ENCODE measurements at places on chromosomes 6 and 20.

DNA sequence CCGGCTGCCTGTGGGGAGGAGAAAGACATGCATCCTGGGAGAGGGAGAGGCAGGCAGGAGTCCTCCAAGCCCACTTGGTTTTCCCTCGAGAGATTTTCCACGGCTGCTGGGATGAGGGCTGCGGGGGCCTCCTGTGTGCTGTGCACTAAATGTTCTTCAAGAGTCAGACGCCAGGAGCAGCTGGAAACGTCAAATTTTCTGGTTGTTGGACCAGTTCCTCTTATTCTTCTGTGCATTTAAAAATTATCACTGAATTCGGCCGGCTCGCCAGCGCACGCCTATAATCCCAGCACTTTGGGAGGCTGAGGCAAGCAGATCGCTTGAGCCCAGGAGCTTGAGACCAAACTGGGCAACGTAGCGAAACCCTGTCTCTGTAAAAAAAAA is 32.8 kb upstream of the NTSR1 start:
- DNase-seq = no peak

DNA sequence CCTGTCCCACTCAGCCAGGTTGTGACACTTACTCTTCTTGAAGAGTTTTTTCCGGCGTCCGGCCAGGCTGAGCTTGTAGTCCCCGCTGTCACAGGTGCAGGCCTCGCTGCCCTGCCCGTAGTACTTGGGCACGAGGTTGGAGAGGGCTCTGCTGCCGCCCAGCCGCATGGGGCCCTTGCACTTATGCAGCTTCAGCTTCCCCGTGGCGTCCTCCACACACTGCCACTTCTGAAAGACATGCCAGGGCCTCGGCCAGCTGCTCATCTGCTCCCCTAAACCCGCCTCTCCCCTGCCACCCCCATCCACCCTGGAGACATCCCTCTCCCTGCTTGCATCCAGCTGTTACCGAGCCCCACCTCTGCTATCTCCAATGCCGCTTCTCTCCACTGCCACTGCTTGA is 113.1 kb downstream of the SULF2 start:
- no peak for DNase-seq

DNA sequence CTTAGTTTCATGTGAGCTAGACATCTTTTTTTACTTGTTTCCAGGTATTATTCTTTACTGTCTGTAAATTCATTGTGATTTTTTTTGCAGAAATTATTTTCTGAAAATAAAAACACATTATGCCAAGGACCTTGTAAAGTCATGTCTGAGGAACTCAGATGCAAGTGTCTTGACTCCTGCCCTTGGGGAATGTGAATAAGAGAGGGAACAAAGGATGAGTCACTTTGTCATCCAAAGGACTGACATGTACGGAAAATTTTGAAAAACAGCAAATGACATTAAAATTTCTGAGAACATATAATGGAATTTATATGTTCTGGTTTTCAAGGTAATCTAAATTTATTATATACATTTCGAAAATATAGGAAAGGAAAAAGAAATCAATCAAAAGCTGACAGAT is 660.4 kb downstream of the CD109 start:
- DNase-seq = no peak

GRCh38 chr20:5674176-5674660 is 76.0 kb upstream of the SHLD1 start:
- no peak for DNase-seq

DNA sequence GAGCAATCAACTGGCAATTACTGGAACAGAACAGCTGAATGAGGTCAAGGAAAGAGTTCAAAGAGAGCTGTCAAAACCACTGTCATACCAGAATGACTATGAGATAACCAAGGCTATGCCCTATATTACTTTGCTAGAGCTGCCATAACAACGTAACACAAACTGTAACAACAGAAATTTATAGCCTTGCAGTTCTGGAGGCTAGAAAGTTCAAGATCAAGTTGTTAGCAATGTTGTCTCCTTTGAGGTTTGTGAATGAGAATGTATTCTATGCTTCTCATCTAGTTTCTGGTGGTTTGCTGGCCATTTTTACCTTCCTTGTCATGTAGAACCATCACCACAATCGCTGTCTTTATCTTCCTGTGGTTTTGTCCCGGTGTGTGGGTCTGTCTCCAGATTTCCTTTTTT is 1323.0 kb upstream of the GJE1 start:
- DNase-seq = no peak

GRCh38 chr20:37734228-37734985 is 40.6 kb downstream of the CTNNBL1 start:
- no peak for DNase-seq

DNA sequence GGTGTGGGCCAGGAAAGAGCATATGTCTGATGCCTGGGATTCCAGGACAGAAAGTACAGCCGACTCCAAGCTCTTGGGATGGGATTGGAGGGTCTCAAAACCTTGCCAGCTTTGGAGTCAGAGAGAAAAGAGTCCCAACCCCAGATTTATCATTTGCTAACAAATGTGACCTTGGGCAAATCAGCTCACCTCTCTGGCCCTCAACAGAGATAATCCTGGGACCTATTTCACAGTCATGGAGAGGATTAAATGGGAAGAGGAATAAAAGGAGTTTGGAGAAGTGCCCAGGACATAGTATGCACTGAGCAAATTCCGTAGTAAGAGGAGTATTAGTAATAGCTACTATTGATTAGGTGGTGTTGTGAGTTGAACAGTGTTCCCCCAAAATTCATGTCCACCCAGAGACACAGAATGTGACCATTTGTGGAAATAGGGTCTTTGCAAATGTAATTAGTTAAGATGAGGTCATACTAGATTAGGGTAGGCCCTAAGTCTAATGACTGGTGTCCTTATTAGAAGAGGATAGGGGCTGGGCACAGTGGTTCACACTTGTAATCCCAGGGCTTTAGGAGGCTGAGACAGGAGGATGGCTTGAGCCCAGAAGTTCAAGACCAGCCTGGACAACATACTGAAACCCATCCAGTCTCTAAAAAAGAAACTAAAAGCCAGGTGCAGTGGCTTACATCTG is 17.1 kb downstream of the RIPOR3 start:
- DNase-seq = no peak

DNA sequence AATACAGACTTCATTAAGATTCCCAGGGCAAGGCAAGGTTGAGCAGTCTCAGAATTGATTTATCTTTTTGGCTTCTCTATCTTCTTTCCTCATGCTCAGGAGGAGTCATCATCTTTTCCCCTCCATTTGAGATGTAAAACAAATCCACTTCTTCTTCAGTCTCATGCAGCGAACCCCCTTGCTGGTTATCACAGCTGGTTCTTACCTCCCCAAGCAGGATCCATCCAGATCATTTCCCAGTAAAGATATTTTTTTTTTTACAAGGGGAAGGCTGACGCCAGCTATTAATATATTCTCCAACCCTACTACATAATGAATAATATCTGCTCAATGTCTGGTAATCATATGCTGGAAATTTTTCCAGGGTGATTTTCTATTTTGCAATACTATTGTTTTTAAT is 508.9 kb upstream of the NOX3 start:
- no peak for DNase-seq

- no peak for DNase-seq
Measured at GRCh38 chr20:51481341-51481914, 61.1 kb downstream of the NFATC2 start.

GRCh38 chr20:47796971-47797370 is 11.7 kb upstream of the SULF2 start:
- DNase-seq = no peak

DNA sequence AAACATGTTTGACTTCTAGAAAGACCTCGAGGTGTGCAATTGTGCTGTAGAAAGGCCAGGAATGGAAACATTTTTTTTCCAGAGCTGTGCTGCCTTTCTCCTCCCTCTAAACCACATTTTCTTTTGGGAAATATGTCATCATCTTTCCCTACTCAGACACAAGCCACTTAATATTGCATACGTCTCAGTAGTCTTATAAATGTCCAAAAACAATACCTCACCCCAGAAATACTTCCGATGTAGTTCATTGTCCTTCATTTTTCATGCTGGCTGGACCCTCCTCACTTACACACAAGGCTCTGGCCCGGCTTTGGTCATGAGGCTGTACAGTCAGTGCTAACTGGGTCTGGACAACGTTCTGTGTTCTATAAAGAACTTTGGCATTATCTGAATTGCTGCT is 126.4 kb downstream of the SCML4 start:
- no peak for DNase-seq

DNA sequence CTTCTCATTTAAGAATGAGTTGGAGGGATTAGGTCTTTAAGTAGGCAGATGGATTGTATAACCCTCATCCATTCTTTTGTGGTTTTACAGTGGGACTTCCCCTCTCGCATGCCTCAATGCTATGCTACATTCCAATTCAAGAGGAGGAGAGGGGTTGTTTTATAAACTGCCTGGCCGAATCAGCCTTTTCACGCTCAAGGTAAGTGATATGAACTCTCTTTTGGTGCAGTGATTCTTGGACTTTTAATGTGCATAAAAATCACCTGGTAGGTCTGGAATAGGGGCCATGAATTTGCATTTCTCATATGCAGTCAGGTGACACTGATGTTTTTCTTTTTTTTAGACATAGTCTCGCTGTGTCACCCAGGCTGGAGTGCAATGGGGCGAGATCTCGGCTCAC is 10.8 kb downstream of the ASXL1 start:
- no peak for DNase-seq

DNA sequence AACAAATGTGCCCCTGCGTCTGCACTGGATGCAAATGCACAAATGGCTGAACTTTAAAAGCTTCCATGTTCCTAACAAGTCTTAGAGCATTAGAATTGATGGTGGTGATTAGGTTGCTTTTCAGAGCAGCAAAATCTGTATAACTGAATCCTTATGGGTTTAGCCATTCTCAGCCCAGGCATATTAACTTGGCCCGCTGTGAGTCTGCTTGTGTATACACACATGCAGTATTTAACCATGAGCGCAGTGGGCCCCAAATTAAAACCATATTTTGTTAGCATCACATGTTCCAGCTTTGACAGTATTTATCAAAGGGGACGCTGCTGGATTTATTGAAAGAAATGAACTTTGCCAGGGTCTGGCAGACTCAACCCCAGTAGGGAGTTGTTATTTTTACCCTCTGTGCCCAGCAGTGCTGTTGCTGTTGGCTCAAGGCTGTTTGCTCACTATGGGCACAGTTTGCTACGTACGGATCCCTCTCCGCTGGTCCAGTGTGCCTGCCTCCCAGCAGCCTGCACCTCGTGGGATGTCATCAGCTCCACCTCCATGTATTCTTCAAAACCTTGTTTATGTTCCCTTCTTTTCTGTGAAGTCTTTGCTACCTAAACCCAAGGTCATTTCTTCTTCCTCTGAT is 144.7 kb downstream of the QRSL1 start:
- no peak for DNase-seq

DNA sequence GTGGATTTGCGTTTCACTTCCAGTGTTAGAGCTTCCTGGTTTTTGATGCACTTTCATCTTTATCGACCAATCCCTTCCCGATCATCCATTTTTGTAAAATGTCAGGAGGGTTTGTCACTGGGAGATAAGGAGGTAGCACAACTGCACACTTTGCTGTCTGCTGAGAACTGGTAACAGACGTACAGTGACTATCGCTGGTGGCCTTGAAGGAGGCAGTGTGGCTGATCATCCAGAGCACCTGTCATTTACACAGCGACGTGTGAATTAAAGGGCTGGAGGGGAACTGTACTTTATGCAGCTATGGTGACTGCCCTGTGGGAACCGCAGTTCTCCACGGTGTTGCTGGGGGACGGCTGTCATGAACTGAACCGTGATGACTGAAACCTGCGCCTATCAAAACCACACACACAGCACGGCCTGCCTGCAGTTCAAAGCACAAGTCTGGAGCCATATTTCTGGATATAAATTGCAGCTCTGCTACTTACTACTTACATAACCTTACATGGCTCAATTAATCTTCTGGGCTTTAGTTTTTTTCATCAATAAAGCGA is 50.0 kb downstream of the HUS1B start:
- DNase-seq = no peak

Data from stimulated activated CD8-positive, alpha-beta memory T cell treated with anti-CD3 and anti-CD28 coated beads, Interleukin-7, amount 100 ng/mL, for 24 hours (primary cell).